ENCODE measurements at places on chromosomes 4 and X. TPM values are rescaled to one million over a fixed set of nuclear protein-coding genes. Genes with fewer than 3 reads are reported as not detected.

NEXMIF gene
- total RNA-seq = 1.7 TPM

VEGFC gene
- not detected for total RNA-seq

XAGE5 gene
- total RNA-seq = not detected

PLAC8 gene
- total RNA-seq = 523 TPM

ZNF280C gene
- 5.0 TPM for total RNA-seq

TECRL gene
- not detected for total RNA-seq

GSTCD gene
- total RNA-seq = 7.6 TPM

HSFX4 gene
- not detected for total RNA-seq

ELK1 gene
- 59.8 TPM for total RNA-seq

TRPC5OS gene
- total RNA-seq = not detected

SPANXC gene
- not detected for total RNA-seq

MAOA gene
- total RNA-seq = not detected

PNMA6F gene
- total RNA-seq = not detected

PABPC4L gene
- total RNA-seq = not detected

NAP1L5 gene
- total RNA-seq = 3.3 TPM

PPP2R2C gene
- not detected for total RNA-seq

XPNPEP2 gene
- total RNA-seq = 1.3 TPM

AMBN gene
- total RNA-seq = not detected

ADAM29 gene
- not detected for total RNA-seq

NOX1 gene
- not detected for total RNA-seq
